BE2C (cell line): ENCODE measurements at places on chromosomes 11 and 22.

DNA sequence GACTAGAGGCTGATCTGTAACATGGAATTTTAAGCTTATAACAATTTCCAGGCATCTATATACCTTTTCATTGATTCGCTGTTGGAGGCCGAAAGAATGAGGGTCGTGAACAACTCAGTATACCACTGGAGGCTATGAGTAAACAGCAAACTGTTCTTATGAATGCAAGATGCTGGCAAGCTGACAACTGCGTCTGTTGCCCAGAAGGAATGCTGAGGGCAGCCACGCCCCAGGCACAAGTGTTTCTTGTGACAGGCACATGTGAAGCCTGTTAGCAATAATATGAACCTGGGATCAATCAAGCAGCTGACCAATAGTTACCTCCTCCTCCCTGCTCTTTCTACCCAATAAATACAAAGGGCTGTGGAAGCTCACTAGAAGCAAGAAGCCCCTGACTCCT lies 15.3 kb downstream of the RTCB start:
- no peak for DNase-seq

DNA sequence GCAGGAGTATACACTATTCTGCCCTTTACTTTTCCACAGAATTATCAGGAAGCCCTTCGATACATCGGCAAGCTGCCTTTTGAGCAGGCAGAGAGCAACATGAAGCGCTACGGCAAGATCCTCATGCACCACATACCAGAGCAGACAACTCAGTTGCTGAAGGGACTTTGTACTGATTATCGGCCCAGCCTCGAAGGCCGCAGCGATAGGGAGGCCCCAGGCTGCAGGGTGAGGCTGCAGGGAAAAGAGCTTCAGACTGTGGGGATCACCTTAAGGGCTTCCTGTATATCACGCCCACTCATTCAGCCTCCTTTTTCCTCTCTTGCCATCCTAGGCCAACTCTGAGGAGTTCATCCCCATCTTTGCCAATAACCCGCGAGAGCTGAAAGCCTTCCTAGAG lies 6.8 kb upstream of the HMBS start:
- DNase-seq = no peak

DNA sequence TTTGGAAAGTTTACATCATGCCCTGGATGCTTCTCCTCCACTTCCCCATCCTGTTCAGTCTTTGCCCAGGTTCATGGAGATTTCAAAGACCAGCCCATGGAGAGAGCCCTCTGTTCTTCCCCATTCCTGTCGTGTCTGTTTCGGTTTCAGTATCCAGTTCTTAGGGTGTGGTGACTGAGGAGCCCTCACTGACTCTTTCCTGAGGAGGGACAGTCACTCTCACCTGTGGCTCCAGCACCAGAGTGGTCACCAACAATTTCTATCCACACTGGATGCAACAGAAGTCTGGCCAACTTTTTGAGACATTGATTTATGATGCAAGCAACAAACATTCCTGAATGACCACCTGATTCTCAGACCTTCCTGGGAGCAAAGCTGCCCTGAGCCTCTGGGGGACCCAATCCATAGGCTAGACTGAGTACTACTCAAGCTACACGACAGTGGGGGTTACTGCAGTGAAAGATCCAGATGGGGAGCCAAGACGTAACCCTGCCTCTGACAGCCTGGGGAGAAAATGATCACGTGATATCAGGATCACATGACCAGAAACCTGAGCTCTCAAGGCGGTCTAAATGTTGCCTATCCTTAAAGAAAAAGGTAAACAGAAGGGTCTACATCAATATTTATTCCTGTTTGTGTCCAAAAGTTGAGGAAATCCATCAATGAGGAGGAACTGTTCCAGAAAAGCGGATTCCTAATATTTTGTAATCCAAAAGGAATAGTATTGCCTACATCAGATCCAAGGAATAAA lies 76.2 kb upstream of the VPREB1 start:
- peak; percentile 45 for DNase-seq

DNA sequence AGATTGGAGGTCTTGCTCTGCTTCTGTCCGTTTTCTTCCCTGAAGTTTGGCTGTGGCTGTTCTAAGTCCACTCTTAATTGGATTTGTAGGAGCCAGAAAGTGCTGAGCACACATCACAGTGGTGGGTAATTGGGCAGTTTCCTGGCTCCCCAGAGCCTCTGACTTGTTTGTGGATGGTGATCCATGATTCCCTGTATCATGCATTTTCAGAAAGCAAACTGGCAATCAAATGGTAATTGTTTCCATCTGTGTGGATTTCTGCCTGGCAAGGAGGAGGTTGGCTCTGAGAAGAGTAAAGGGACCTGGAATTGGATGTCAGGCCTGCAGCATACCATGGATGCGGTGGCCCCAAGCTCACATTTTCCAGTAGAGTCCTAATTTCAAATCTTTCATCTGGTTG lies 49.5 kb downstream of the PPFIBP2 start:
- peak; percentile 47 for DNase-seq

- no peak for DNase-seq
Observed at GRCh38 chr11:74232311-74232950, 61.3 kb downstream of the PPME1 start.

DNA sequence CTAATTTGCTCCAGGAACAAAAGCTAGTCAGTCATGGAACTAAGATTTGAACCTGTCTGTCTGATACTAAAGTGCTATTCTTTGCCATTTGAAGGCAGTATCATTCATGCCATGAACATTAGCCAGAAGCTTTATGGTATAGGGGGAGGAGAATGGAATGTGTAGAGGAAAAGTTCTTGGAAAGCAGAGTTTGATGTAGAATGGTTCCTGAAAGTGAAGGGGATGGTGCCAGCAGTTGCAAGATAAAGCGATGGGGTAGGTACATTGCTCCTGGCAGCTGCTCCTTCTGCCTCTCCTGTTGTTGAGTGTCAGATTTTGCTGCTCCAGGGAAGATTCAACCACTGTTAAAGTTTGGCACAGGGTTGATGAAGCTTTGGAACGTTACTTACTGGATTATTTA lies 53.4 kb downstream of the ARHGAP42 start:
- no peak for DNase-seq

GRCh38 chr11:1829039-1829820 lies 5.6 kb upstream of the SYT8 start:
- DNase-seq = no peak

DNA sequence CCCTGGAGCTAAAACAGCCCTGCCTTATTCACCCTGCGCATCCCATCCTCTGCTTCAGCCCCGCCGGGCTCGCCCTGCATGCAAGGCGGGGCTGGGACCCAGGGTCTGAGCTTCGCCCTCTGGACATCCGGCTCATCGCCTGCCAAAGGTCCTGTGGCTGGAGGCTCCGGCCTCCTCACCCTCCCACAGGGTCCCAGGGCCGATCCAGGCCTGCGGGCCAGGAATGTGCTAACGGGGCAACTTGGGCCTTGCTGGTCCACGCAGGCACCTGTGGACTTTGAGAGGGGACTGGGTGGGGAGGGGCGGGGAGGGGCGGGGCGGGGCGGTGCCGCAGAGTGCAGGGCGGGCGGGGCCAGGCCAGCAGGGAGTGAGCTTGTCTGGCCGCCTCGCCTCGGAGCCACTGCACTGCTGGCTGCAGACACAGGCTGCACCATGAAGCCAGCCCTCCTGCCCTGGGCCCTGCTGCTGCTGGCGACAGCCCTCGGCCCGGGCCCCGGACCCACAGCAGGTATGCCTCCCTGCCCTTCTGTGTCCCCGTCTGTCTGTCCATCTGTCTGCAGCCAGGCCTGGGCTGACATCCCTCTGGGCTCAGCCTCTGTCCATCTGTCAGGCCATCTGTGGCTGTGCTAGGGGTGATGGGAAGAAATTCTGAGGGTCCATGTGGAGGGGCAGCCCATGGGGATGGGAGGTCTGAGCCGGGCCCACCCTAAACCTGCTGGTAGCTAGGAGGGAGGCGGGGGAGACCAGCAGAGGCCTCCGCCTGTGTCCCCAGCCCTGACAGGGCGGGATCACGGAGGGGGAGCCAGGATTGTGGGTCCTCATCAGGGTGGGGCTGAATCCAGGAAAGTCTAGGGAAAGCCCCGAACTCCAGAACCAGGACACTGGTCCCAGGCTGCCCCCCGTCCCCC lies at the start of gene SUSD2:
TSS of gene SUSD2 (plus strand) at position 400 of the 908 bp plus-strand sequence. CDS start at position 433, 33 bp downstream.
- peak; percentile 53 for DNase-seq

- peak; percentile 43 for DNase-seq
Observed at GRCh38 chr11:122863704-122864326, 18.7 kb upstream of the JHY start.
